ENCODE measurements at places on chromosomes 4 and X. TPM values are rescaled to one million over a fixed set of nuclear protein-coding genes. Genes with fewer than 3 reads are reported as not detected.

- DNase-seq = no peak
Observed at GRCh38 chr4:39528061-39528465, 824 bp upstream of the UGDH start.

DNA sequence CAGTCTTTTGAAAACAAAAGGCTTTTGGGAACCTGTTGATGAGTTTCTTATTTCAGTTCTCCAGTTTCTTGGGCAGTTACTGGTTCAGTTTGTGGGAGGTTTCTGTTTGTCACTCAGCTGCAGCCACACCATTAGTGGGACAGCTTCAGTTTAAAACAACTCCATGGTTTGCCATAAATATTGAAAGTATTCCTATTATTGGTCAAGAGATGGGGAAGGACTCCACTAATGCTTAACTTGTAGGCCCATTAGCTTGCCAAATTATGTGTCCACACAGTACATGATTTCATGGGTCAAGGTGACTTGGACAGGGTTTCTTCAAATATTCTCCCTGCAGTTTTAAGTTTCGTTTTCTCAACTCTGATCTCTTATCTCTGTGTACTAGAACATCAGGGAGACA, 15.5 kb upstream of the ASIC5 start:
- DNase-seq = no peak

- peak; percentile 71 for DNase-seq
Observed at GRCh38 chr4:158020734-158021346, 152.0 kb downstream of the GASK1B start.

GRCh38 chr4:158859661-158860060, 90.8 kb downstream of the FNIP2 start:
- no peak for DNase-seq

The RAB9B gene
- 0.40 TPM for total RNA-seq

DNA sequence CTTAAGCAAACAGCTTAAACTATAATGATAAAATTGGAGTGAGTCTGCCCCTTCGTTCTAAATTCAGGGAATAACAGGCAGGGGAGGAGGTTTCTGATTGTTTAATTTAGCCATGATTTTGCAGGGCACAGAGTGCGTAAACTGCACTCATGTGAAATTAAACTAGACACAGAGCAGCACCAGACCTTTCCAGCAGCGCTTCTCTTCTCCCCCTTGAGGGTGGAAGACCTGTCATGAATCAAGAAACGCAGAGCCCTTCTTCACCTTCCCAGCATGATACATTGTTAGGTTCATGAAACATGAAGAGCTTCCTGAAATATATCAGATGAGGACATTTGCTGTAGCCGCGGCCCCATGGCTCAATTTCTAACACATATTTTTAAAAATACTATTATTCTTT, 63.1 kb downstream of the FAM114A1 start:
- no peak for DNase-seq

The FGF2 gene
- total RNA-seq = 17.4 TPM

DNA sequence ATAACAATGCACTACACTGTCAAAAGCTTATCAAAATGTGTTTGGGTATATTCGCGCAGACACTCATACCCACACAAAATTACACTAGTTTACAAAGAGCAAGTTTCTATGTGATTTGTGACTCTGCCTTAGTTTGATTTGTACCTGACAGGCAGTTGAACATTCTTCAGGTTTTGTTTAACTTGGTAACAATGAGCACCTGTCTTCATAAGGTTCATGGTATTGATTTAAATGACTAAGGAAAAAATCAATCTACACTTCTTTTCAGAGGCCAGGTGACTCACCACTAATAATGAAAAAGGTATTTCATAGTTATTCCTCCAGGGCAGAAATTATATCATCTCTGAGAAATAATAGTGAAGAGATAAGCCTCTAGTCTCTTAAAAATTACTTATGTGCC, 1114.6 kb upstream of the AGA start:
- DNase-seq = no peak

Data from epithelial cell of proximal tubule (primary cell).